Stimulated activated CD4-positive, alpha-beta T cell treated with anti-CD3 and anti-CD28 coated beads, TNF-alpha, amount 100 ng/mL, for 4 hours (primary cell): ENCODE measurements at places on chromosomes 2 and 18.

DNA sequence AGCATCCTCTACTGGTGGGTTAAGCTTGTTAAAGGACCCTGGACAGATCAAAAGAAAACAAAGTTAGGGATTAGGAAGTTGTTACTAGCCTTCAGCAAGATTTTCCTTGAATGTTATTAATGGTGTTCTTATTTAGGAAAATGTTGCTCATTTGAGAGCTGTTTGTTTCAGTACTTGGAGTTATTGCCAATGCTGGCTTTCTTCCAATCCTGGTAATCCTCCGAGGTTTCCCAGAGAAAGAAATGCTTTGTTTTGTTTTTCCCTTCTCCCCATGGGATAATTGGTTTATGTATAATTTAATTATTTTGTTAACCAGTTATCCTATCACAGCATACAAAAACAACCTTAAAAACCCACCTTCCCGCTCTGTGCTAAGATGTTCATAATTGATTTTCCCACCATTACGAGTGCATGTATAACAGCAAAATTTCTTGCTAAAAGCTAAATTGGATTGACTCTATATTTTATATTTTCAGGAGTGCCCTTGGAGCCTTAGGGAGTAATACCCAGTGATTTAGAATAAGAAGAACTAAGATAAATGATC is 79.8 kb downstream of the MGAT5 start:
- no peak for DNase-seq

DNA sequence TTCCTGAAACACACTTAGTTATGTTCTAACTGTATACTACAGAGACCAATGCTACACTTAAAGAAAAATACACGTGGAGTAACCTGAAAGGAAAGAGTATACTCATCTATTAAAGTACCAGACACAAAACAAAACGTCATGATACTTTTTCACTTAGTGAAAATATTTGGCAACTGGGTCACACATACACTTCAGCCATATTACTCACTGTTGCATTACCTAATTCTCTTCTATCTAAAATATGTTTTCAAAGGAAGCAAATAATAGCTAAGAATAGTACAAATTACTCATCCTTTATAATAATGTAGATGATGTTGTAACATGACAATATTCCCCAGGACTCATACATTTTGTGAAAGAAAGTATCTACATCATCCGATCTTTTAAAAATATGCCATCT is 76.5 kb upstream of the EPB41L3 start:
- no peak for DNase-seq

GRCh38 chr18:10242936-10243680 is 211.3 kb upstream of the APCDD1 start:
- no peak for DNase-seq

DNA sequence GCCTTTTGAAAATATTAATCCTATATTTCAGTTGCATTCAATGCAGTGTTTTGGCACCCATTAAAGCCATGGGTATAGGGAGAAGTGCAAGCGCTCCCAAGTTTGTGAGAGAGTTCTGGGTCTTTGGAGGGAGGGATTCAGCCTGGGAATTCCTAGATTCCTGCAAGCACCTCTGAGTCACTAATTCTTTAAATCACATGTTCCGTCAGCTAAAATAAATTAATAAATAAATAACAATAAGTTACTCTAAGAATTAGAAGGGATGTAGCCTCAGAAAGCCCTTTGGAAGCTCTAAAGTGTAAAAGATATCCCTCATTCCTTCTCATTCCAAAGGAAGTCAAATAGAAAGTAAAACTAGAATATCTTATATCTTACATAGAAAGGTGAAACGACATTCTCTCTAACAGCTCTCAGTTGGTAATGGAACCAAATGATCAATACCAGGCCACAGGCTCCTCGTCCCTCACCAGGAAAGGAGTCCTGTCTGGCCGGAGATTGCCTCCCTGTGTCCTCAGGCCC is 222.4 kb upstream of the RBBP8 start:
- no peak for DNase-seq

DNA sequence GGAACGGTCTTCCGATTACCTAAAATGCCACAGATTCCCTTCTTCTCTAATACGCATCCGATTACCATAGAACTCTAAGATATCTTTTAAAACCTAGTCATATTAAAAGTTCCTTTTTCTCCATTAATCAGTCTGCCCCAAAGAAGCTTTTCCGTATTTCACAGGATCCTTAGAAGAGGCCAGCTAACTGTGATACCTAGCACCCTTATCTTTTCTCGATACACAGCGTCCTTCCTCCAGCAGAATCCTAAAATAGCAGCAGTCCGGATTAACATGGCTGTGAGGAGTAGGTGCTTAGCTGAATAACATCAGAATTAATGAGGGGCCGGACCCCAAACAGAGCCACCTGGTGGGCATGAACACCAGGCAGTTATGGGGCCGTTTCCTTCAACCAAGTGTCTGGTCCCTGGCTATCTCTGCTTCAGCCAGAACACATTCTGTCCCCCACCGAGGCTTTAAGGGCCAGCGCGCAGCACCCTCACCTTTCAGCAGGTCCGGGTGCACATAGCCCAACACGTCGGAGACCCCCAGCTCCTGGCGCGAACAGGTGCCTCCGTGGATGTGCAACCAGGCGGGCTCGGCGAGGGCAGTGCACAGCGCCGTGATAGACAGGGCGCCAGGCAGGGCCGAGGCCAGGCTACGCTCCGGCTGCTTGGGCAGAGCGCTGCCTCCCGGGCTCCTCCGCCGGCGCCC is 995 bp downstream of the TMEM127 start:
- DNase-seq, result peak; percentile 1

DNA sequence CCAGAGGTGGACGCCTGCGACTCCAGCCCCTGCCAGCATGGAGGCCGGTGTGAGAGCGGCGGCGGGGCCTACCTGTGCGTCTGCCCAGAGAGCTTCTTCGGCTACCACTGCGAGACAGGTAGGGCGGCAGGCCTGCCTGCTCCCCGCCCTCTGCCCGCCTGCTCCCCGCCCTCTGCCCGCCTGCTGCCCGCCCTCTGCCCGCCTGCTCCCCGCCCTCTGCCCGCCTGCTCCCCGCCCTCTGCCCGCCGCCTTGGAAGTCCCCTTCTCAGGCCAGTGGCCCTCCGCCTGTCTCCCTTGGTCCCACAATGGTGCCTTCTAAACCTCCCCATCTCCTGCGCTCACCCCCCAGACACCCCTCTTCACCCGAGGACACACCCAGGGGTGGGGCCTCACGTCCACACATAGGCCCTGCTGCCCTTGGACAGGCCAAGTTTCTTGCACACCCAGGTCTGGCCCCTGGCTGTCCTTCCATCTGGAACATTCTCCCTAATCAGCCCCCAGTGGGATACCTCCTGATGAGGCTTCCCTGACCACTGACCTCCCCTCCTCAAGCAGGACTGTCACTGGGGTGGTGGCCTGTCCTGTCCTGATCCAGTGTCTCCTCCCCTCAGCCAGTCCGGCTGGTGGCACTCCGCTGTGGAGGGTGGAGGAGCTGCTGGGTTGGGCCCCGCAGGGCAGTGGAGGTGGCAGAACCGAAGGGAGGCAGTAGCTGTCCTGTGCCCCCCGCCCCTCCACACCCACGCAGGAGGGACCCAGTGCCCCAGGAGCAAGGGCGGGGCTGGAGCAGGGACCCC is 37.9 kb downstream of the MTERF4 start:
- no peak for DNase-seq

DNA sequence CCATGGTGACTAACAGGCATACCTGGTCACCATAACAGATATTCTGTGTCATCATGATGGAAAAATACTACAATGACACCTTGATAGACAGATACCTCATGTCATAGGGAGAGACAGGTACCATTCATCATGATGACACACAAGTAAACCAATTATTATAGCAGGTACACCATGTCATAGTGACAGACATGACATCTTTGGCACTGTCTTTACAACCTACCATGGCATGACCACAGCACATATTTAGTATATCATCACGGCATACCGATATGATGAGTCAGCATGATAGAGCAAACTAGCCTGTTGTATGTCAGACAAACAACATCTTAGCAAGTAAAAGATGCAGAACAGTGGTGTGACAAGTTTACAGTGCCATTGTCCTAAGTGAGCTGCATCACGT is 101.3 kb upstream of the KLHL29 start:
- DNase-seq, result no peak

- no peak for DNase-seq
These were observed 46.4 kb upstream of the SPP2 start for GRCh38 chr2:234003972-234004617.

GRCh38 chr18:70709720-70710119 is 420.9 kb downstream of the SOCS6 start:
- DNase-seq, result no peak

GRCh38 chr2:72162574-72162973 is 14.9 kb upstream of the CYP26B1 start:
- no peak for DNase-seq

DNA sequence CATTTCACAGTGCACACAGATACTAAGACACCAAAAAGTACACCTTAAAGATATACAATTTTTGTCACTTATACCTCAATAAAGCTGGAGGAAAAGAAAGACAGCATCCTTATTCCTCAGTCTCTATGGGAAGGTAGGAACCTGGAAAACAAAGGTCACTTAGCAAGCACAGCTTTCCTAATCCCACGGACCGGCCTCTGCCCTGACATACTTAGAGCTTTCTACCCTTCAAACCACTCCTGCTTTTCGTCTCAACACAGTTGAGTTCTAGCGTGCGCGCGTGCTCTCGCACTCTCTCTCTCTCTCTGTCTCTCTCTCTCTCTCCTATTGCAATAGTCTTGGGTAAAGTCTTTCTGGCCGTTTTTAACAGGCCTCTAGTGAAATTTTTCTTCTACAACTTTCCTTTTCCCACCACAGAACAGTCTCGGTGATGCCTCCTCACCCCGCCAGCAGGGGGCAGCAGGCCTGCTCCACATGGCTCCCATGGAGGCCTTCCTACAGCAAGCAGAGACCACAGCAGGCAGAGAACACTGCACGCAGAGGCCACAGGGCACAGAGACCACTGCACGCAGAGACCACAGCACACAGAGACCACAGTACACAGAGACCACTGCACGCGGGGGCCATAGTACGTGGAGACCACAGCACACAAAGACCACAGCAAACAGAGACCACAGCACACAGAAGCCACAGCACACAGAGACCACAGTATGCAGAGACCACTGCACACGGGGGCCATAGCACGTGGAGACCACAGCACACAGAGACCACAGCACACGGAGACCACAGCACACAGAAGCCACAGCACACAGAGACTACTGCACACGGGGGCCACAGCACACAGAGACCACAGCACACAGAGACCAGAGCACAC is 106.9 kb downstream of the FBXO15 start:
- DNase-seq, result peak; percentile 34

GRCh38 chr2:30454571-30454970 is 7.5 kb downstream of the LCLAT1 start:
- no peak for DNase-seq

GRCh38 chr2:158394453-158394852 is 62.1 kb downstream of the CCDC148 start:
- DNase-seq, result no peak

GRCh38 chr18:58322464-58322863 is 278.4 kb downstream of the NEDD4L start:
- no peak for DNase-seq

DNA sequence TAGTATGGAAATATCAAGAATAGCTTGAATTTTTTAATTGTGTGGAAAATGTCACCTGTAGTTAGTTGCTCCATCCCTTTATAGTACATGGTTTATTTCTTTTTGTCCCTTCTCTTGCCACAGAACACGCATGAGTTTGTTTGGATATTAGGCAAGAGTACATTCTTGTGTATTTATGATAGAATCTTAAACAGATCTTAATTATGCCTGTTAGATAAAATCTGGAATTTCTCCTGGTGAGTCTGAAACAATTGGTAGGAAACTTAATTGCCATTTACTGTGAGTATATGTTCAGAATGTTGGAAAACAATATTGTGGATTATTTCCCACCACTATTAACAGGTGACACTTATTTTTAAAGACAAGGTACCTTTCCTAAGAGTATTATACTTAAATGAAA is 30.2 kb upstream of the CABYR start:
- no peak for DNase-seq

DNA sequence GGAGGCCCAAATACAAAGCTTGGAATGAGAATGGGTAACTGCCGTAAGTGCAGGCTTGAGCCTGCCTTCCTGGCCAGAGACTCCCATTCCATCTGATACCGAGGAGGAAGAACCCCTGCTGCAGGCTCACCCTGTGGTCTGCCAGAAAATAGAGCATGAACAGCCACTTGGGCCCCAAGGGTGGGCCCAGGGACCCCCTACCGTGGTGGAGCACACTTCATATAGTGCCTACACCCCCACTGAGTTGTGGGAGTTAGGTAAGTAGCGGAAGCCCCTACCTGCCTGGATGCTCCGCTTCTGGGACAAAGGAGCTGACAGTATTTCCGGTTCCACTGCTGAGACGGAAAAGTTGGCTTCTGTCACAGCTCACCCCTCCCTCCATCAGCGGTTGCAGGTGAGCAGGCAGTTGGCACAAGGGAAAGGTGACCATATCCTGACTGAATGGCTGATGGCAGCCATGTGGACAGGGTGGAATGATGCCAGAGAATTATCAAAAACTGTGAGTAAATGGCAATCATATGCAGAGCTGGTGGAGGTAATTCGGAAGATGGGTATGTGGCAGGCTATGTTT is 11.5 kb upstream of the C2orf42 start:
- no peak for DNase-seq

- DNase-seq, result no peak
These were observed 558.8 kb upstream of the CHAC2 start for GRCh38 chr2:53208815-53209214.

GRCh38 chr18:5207471-5208150 is 10.6 kb upstream of the AKAIN1 start:
- DNase-seq, result no peak

DNA sequence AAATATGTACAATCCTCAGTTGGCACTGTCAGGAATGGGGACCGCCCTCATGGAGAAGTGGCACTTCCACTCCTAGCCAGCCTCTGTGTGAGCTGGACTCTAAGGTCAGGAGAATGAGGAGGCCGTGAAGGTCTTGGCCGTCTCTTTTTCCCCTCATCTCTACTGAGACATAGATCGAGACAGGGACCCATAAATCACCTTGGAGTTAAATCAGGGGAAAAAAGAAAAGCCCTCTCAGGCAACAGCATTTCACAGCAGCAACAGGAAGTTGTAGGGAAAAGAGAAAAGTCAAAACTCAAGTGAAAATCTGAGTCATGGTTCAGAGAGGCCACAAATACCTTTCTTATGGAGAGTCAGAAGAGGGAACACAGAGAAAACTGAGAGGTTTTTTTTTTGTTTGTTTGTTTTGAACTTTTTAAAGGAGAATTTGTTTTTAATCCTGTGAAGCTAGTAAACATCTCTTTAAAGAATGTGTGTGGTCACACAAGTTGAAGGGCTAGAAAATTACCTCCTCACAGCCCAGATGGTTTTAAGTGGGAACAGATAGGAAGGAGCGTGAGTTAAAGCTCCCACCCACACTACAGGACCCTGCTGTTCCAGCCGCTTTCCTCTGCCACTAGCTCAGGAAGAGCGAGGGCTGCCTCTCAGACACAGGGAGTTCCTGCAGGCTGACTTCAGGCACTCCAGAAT is 30.6 kb upstream of the CYP1B1 start:
- no peak for DNase-seq

DNA sequence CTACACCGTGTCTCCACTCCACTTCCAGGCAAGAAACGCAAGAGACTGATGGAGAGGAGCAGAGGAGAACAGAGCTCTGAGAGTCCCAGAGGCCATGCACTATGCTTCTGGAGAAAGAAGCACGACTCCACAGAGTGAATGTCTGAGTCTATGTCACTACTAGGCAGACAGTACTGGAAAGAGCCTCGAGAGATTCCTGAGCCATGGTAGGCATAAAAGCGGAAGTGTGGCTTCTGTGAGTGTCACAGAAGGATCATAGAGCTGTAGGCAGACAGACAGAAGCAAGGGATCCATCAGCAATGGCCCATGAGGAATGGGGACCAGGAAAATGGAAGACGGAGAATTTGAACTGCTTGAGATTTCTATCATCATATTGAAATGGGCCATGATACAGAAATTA is 542.6 kb downstream of the ZEB2 start:
- DNase-seq, result no peak

GRCh38 chr2:220053919-220054318 is 426.5 kb downstream of the SLC4A3 start:
- no peak for DNase-seq
